Choroid plexus epithelial cell (primary cell): ENCODE measurements at places on chromosomes 6 and 20.

DNA sequence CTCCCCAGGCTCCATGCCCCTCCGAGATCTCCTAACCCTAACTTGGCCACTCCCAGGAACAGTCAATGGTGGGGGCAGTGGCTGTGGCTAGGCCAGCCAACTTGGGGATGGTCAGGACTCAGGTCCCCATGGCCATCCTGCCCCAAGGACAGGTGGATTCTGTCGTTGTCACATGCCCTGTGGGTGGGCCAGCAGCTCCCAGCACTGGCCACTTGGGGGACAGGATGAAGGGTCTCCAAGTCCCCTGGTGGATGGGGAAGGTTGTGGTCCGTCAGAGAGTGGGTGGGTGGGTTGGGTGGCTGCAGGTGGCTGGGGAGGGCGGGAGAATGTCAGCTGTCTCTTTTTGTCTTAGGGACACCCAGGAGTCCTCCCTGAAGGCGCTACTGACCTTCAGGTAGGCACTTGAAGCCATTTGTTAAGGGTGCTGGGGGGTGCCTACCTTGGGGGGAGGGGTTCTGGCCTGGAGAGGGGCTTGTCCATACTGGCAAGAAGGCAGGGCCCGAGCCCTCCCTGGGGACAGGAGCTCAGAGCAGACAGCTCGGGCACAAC lies 5.5 kb downstream of the COL9A3 start:
- DNase-seq = no peak

DNA sequence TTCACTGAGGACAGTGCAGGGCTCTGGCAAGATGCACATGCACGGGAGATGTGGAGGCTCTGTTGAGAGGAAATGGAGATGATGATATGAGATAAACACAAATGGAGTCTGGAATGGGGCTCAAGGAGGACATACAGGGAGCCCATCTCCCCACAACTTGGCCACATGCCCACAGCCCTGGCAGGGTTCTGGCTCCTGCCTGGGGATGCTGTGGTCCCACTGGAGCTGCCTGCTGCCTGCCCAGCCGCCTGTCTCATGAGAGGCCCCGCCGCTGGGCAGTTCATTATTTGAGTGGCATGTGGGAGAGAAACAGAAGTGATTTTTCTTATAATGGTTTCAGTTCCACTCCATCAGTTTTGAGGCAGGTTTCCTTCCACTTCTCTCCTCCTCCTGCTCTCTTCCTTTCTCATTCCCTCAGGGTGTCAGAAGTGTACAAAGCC lies 133.6 kb upstream of the TRAF3IP2 start:
- no peak for DNase-seq

DNA sequence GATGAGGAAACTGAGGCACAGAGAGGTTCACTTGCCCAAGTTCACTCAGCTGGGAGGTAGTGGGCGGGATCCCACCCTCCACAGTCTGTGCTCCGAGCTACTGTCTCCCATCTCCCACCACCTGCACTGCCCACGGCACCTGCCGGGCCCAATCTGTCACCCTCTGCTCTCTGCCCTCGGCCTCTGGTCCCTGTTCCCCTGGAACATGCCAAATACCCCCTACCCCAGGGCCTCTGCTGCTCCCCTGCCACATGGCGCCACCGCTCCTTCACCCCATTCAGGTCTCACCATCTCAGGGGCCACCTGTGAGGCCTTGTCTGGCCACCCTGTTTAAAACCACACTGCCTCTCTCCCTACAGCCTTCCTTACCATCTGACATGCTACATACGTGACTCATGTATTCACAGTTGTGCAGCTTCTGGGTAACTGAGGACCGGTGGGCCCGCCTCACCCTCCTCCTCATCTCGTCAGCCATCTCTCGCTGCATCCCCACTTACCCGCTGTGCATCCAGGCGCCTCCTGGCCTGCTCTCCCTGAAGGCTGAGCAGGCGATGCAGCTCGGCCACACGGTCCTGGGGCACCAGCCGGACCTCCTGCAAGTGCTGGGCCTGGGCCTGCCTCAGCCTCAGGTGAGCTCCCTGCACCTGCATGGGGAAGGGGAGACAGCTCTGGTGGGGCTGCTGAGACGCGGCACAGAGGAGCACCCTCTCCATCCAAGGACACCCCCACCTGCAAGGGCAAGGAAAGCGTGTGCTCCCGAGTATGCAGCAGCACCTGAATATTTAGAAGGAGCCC lies 50.6 kb downstream of the GINS1 start:
- DNase-seq = no peak

GRCh38 chr6:56690519-56691285 lies 48.0 kb upstream of the DST start:
- DNase-seq = peak; percentile 82

DNA sequence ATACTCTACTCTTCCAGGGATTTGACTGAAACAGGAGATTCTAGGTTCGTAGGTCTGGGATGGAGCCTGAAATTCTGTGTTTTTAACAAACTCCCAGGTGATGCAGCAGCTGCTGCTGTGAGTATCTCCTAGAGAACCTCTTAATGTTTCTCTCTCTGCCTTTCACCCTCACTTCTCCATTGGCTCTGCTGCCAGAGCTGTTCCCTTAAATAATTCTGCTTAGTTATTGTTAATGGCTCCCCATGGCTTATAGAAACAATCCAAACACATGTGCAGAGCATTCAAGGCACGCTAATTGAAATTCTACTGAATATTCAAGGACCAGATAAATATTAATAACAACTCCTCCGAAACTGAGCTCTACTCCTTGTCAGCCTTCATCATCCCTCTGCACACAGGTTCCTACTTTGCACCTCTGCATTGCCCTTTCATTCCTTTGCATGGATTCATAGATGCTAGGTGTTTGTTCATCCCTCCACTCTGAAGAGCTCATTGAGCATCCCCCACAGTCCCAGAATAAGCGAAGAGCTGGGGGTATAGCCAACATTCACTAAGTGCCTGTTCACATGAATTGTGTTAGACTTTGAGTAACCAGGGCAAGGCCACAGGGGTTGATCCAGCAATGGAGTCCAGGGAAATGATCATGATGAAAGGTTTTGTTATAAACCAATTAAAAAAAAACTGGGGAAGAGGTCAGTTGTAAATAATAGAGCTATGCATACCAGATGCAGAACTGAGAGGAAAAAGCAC lies 488.4 kb upstream of the JAG1 start:
- DNase-seq = no peak

GRCh38 chr20:1304710-1305515 lies 24.0 kb downstream of the SDCBP2 start:
- no peak for DNase-seq

- DNase-seq = no peak
Measured at GRCh38 chr20:12331236-12331635, 413.5 kb downstream of the BTBD3 start.

GRCh38 chr6:170062915-170063241 lies 228.0 kb downstream of the DLL1 start:
- no peak for DNase-seq

DNA sequence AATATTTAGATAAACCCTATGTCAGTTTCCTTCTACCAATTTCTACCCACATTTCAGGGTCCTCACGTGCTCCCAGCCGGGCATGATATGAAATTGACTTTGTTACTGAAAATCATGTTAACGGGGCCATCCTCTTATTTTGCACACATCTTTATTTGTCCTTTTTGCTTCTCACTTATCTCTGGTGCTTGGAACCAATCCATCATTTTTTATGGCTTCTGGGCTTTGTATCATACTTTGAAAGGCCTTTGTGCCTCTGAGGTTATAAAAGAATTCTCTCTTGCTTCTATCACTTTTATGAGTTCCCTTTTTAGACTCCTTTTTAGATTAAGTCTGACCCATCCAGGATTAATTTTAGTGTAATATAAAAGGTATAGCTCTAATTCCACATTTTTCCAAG lies 117.1 kb upstream of the PRND start:
- no peak for DNase-seq

DNA sequence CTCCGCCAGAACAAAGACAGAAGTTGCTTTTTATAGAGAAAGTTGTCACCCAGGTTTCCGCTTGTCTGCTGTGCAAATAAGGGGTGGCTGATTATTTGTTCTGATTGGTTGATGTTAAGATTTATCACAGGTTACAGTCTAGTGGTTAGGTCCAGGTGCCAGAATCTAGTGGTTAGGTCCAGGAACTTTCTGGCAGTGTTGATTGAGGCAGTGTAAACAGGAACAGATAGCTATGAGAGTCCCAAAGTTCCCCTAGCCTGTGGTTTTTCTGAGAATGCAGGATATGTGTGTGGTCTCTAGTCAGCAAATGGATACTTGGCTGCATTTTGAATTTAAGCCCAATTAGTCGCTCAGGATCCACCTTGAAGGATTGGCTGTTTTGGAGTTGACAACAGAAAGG lies 148.0 kb downstream of the TMEM200A start:
- peak; percentile 88 for DNase-seq

DNA sequence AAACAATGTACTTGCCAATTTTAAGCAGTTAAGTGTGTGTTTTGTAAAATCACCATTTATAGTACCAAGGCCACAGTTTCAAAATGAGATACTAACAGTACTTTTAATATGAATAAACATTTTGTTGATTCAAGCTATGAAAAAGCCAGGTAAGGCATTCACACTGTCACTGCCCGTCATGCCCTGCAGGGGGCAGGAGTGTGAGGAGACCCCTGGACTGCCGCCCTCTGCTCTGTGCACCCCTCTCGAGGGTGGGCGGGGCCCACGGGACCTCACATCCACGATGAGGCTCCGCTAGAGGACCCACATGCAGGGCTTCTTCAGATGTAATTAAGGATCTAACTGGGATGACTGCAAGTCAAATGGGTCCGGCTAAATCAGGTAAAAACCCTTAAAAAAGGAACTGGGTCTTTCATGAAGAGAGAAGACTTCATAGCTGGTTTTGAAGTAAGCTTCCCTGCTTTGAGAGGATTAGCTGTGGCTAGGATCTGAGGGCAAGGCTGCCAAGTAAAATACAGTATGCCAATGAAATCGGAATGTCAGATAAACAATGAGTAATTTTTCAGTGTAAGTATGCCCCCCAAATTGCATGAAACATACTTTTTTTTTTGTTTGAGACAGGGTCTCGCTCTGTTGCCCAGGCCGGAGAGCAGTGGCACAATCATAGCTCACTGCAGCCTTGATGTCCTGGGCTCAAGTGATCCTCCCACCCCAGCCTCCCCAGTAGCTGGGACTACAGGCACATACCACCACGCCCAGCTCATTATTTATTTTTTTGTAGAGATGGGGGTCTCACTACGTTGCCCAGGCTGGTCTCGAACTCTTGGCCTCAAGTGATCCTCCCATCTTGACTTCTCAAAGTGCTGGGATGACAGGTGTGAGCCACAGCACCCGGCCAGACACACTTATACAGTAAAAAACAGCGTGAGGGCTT lies 18.7 kb downstream of the DIDO1 start:
- no peak for DNase-seq

DNA sequence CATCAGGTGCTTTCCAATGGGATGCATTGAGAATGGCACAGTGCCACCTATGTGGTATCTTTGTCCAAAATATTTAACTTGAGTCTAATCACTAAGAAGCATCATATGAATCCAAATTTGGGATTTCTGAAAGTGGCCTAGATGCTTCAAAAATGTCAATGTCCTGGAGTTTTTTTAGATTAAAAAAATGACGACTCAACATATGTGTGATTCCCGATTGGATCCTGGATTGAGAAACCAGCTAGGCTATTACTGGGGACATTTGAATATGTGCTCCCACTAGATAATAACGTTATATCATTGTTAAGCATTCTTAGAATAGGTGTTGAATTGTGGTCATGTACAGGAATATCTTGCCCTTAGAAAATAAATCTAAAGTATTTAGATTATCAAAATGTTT lies 189.2 kb downstream of the TBXT start:
- no peak for DNase-seq

GRCh38 chr6:47237196-47237595 lies 72.5 kb downstream of the TNFRSF21 start:
- DNase-seq = no peak

DNA sequence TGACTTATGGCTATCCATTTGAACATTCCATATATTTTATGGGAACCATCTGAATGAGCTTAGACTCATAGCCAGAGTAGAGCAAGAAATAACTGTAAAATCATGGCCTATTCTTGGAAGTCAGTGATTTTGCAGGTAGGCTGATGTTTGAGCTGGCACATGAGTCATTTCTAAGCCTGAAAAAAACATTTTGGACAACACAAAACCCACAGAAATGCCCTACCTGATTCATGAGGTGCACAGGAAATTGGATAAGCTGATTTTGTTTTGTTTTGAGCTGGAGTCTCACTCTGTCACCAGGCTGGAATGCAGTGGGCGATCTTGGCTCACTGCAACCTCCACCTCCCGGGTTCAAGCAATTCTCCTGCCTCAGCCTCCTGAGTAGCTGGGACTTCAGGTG lies 443.0 kb downstream of the PKHD1 start:
- no peak for DNase-seq

DNA sequence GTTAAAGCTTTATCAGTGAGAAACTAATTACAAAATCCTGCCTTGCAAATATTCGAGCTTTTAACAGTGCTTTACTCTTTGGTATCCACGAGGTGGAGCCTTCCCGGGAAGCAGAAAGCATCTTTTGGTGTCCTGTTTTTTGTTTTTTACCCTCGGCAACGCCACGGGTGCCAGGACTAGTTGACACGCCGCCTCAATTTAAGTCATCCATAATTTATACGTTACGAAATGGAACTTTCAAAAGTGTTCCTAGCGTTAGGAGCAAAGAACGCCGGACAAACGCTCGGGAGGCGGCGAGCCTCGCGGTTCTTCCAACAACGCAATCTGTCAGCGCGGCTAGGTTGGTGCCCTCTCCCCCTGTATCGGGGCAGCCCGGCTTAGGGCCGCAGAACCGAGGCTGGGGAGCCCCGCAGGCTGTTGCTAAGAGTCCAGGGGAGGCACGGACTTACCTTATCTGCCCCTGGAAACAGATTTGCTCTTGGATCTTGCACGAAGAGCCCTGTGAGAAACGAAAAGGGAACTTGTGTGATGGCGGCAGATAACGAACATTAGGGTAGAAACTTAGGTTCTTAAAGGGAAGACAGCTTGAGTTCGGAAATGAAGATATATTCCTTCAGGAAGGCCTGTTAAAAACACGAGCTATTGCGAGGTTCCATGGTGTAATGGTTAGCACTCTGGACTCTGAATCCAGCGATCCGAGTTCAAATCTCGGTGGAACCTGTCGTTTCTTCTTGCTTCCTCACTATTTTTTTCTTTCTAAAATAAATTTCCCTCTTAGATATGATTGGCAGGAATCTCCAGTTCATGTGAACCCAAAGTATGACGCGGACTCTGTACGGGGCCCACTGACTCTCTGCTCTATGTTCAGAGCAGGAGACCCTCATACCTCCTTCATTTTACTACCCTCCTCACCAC lies 46.2 kb upstream of the ZNF184 start:
- DNase-seq = peak; percentile 96
